ENCODE measurements at places on chromosomes 2 and 18.

GRCh38 chr2:136505462-136505861, 259.9 kb upstream of the THSD7B start:
- DNase-seq: no peak

- DNase-seq: no peak
Observed at GRCh38 chr2:34123996-34124785, 525.1 kb upstream of the FAM98A start.

DNA sequence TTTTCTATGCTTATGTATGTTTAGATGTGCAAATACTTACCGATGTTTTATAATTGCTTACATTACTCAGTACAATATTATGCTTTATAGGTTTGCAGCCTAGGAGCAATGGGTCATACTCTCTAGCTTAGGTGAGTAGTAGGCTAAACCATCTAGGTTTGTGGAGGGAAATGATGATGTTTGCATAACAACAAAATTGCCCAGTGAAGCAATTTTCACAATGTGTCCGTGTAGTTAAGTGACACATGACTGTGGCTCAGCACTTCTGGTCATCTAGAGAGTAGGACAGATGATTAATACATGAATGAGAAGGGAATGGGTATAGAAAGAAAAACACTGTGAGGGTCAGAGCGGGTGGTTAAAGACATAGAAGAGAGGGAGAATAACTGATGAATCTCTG, 2116.2 kb upstream of the PIK3C3 start:
- no peak for DNase-seq

- DNase-seq: peak; percentile 29
Observed at GRCh38 chr2:133171393-133172004, 396.8 kb downstream of the NCKAP5 start.

DNA sequence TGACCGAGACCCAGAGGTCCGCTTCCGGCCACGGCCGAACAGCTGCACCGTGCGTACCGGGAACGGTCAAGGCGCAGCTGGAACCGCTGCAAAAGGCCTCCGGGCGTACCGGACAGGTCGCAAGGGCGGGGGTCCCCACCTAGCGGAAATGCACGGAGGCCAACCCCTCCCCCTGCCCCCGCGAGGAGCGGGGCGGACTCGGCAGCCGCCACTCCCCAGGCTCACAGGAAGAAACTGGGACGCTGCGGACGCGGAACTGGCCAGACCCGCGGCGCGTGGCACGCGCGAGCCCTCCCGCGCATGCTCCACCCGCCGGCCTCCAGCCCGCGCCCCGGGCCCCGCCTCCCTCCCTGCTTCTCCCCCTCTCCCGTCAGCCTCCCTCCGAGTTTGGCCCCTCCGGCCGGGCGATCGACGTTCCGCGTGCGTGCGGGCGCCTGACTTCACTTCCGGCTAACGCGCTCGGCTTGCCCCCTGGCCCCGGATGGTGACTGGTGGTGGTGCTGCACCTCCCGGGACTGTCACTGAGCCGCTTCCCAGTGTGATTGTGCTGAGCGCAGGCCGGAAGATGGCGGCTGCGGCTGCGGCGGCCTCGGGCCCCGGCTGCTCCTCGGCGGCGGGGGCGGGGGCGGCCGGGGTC, at the start of gene BIRC6:
Gene BIRC6 (plus strand): TSS at position 343 of the 637 bp plus-strand sequence. CDS start 139 bp downstream, at position 482.
- DNase-seq: peak; percentile 95

- DNase-seq: no peak
Observed at GRCh38 chr2:127108090-127108523, 1.2 kb upstream of the BIN1 start.

DNA sequence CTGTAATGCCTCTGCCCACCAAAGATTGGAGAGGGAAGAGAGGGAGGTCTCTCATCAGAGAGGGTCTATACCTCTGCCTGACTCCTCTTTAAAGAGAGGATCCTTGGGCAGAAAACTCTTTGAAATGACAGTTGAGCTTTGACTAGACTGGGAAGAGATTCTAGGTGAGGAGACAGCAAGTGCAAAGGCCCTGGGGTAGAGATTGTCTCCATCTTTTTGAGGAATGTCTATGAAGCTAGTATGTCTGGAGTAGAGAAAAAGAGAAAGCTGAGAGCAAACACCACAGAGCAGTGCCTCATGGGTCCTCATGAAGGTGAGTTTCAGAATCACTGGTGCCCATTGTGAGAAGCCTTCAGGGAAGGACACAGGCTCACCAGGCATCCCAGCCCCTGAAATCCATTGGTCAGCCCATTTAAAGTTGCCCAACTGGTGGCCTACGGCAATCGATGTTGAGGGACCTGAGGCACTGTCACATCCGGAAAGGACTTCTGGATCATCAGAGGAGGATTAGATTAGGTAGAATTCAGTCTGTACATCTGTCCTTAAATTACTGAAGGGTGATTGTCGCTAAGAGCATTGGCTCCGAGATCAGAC, 31.5 kb downstream of the LBH start:
- DNase-seq: no peak

GRCh38 chr18:21398121-21398520, 156.1 kb downstream of the GREB1L start:
- DNase-seq: no peak

- no peak for DNase-seq
Observed at GRCh38 chr2:205768341-205768740, 86.0 kb downstream of the NRP2 start.

- DNase-seq: no peak
Observed at GRCh38 chr2:2587354-2587753, 256.3 kb upstream of the MYT1L start.

- DNase-seq: no peak
Observed at GRCh38 chr2:200337621-200338020, 31.1 kb downstream of the SPATS2L start.

DNA sequence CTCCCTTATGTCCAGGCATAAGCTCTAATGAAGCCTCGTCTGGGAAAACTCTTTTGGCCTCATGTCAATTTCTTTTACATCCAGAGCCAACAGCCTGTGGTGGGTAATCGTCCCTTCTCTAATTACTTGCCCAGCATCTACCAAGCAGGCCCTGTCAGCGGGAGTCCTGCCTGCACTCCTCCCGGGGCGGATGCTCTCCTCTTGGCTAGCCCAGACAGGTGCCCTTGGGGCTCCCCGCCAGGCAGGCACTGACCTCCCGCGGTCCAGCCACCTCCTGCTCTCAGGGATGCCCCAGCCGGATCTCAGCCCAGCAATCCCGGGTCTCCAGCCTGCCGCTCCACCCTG, 74.2 kb downstream of the NCAPH start:
- no peak for DNase-seq

DNA sequence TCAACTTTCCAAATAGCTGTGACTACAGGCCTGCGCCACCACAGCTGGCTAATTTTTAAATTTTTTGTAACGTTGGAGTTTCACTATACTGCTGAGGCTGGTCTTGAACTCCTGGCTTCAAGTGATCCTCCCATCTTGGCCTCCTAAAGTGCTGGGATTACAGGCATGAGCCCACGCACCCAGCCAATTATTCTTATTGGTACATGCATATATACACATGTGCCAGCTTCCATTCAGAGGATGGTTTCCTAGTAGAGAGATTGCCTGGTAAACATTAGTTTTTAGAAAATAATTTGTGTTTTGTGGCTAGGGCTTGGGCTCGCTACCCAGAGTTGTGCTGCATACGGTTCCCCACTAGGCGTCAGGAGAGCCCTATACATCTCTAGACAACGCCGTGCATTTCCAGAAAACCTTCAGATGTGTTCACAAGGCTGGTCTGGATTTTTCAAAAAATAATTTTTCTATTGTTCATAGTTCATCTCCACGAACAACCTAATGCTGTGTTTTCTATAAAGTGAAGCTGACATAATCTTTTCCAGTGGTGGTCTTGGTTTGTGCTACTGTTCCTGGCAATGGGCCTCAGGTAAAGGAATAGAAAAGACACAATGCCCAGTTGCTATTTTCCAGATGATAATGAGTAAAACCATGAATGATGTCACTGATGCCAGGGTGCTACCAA, 14.6 kb upstream of the AFG3L2 start:
- peak; percentile 46 for DNase-seq

GRCh38 chr2:239824866-239825704, 200.1 kb downstream of the NDUFA10 start:
- DNase-seq: no peak

DNA sequence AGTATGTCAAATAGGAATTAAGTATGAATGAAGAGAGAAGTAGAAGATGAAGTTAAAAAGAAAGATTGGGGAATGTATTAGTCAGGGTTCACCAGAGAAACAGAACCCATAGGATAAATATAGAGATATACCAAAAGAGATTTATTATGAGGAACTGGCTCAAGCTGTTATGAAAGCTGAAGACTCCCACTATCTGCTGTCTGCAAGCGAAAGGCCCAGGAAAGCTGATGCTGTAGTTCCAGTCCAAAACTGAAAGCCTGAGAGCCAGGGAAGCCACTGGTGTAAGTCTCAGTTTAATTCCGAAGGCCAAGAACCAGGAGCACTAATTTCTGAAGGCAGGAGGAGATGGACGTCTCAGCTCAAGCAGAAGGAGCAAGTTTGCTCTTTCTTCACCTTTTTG, 200.9 kb upstream of the FN1 start:
- DNase-seq: peak; percentile 91

GRCh38 chr18:8607776-8608742, 1.2 kb upstream of the RAB12 start:
- DNase-seq: no peak

DNA sequence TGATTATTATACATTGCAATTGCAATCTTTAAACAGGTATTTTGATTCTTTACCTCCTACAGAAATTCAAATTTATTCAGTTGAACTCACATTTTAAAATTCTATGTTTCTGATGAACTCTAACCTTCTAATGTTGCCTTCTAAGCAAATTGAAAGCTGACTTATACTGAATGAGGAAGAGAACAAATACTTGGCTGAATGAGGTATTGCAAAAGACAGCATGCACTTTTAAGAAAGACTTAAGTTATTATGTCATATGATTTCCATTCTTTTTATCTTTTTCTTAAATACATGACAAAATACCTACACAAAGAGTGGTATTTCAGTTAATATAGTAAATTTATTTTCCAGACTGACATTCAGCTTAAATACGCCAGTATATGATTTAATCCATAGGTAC, 64.7 kb downstream of the FAM228A start:
- peak; percentile 47 for DNase-seq

- DNase-seq: no peak
Observed at GRCh38 chr2:239018271-239019182, 170.6 kb downstream of the TWIST2 start.

- DNase-seq: no peak
Observed at GRCh38 chr2:184141866-184142265, 456.5 kb upstream of the ZNF804A start.

GRCh38 chr18:45412577-45412976, 202.7 kb upstream of the SLC14A2 start:
- no peak for DNase-seq

DNA sequence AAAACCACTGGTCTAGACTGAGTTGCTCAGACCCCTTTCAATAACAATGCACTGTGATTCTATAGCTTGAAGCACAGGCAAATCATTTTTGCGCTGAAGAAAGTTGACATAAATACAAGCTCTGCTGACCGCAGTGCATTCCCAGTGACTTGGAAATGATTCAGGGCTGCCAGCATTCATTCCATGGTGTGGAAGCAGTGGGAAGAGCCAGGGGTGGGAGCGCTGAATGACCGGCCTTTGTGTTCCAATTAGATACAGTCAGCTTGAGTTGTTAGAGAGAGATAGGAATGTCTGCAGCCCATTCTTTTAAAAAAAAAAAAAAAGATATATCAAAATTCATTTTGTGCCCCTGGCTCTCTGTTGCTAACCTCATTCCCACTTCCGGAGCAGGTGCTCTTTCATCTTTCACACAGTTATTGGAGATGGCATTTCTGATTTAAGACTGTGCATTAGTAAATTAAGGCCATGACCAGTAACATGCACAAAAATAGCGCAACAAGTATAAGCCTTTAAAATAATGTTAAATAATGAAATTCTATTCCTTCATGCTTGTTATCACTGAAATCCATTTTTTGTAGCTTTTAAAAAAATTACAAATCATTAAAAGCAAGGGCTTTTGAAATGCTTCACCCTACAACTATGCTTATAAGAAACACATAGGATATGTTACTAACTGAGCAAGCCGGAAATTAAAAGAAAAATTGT, 59.4 kb upstream of the CTLA4 start:
- DNase-seq: no peak

- DNase-seq: peak; percentile 44
Observed at GRCh38 chr2:41909584-41909983, 138.2 kb upstream of the PKDCC start.

DNA sequence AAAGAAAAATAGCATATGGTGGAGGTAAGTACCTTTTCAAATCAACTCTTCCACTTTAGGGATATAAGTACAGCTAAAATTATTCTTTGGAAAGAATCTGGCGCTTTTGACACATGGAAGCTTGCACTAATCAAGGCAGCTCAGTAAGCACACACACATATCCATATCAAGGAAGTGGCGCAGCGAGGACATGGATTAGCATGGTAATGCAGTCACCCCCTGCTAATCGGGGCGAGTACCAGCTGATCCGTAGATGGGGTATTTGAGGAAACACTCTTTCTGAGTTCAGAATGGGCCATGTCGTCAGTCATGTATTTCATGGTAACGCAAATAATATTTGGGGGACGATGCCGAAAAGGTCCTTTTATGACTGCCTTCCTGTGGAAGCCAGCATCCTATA, 245.3 kb downstream of the GBX2 start:
- no peak for DNase-seq

DNA sequence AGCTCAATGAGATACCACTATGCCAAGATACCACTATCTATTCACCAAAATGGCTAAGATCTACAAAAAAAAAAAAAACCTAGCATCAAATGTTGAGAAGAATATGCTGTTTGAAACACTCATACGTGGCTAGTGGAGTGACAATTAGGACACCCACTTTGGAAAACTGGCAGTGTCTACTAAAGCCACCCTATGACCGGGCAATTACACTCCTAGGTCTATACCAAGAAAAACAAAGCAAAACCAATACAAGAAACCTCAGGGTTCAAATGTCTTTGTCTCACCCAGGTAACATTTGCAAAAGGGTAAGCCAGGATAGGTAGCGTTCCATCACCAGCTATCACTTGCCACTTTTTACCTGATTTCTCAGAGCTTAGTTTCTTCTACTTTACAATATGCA, 123.6 kb upstream of the CAB39 start:
- DNase-seq: no peak

DNA sequence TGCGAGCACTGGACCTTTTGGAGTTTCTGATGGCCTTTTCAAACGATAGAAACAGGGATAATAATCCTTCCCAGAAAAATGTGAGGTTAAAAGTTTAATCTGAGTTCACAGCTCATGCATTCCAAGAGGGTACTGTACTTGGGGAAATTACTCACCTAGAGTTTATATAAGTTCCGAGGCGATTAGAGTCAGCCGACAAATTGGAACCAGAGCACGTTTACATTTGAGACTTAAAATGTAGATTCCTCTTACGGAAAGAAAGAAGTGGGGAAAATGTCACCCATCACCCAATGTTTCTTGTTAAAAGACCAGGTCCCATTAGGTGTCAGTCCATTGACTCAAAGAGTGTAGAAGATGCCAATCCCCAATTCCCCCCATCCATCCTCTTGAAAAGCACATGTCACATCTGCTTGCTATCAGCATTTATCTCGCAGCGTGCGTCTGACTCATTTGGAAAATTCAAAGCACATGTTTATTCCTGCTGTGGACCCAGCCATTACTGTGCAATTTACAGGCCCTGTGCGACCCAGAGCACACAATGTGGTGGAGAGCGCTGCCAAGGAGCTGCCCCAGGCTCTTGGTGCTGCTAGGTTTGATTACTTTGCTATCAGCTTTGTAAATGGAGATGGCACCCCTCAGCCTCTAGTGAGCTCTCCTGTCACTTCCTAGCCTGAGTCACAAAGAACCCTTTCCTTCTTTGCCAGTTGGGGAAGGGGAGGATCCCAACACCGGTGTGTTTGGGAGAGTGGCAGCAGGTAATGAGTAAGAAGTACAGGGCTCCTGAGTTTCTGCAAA, 104.8 kb downstream of the COLEC12 start:
- DNase-seq: no peak

GRCh38 chr2:60437080-60437696, 116.3 kb downstream of the BCL11A start:
- DNase-seq: no peak

All from MV-4-11 (cell line).